ENCODE measurements at places on chromosomes 12 and 14. TPM values are rescaled to one million over a fixed set of nuclear protein-coding genes. Genes with fewer than 3 reads are reported as not detected.

DNA sequence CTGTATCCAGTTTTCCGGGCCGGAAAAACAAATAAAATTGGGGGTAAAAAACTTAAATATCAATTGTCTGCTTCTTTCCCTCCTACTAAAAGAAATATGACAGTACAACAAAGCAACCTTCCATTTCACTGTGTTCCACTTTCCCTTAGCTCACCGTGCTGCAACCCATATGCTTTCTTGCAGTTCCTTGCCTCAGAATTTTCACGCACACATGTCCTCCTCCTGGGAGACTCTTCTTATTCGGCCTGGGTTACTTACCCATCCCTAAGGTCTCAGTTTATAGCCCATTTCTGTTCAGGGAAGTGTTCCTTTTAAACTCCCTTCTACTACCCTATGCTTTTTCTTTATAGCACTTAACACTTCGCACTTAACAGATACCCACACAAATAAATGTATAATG lies 4.5 kb upstream of the MAGOHB start:
- no peak for DNase-seq

GRCh38 chr12:77584860-77585259 lies 245.8 kb upstream of the NAV3 start:
- DNase-seq = no peak

DNA sequence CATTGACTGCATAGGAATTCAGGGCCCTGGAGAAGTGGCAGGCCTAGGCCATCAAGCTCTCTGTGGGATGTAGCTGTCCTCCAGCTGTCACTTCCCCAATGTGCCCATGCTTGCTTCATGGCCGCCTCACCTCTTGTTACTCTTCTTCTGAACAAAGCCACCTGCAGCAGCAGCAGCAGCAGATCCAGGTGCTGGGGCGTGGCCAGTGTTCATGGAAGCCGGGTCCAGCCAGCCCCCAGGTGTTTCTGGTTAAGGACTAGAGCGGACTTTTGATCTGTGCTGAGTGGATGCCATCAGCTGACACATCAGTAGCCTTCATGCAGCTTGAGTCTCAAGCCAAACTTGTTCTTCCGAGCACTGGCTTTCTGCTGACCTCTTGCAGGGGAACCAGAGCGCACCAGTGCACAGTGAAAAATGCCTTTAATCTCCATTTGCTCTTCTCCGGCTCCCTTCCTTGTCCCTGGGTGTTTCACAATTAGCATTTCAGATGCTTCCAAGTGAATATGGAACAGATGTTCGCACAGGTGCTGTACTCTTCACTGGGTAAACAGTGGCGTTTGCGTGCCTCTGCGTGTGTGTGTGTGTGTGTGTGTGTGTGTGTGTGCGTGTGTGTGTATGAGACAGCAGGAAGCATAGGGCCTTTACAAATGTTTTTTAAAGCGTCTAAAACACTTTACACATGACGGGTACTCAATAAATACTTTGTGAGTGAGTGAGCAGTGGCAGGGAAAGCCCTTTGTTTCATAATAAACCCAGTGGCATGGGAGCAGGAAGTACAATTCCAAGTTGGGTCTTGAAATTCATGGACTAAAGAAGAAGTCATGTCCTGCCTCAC lies 20.1 kb downstream of the TPCN1 start:
- DNase-seq = peak; percentile 72

ASCL1 gene
- total RNA-seq = not detected

GRCh38 chr14:74301594-74302151 lies 1.1 kb downstream of the ABCD4 start:
- DNase-seq = no peak

DNA sequence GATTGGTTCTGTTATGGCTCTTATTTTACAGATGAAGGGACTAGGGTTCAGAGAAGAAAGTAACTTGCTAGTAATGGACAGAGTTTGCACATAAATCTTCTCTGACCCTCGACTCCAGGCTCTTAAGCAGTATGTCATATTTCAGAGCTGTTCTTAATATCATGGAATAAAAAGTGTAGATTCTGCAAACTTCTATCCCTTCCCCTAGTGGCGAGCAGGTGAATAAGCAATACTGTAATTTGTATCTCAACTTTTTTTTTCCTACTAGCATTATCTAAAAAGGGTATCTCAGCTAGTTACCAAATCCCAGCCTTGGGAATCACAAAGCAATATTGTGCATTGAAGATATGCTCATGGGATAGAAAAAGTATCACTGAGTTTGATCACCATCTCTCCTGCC lies 83.2 kb downstream of the ANO4 start:
- no peak for DNase-seq

- DNase-seq = no peak
Measured at GRCh38 chr14:21917699-21918436, 244.2 kb upstream of the OR4E1 start.

Measured in gastrocnemius medialis (tissue), 4 donors.